ENCODE measurements at places on chromosomes 3 and 15. TPM values are rescaled to one million over a fixed set of nuclear protein-coding genes. Genes with fewer than 3 reads are reported as not detected.

MAP2K5 gene
- 15.2 TPM for total RNA-seq

IGSF10 gene
- 36.2 TPM for total RNA-seq

MORC1 gene
- total RNA-seq, result not detected

ZDHHC19 gene
- total RNA-seq, result not detected

FEZF2 gene
- total RNA-seq, result 14.3 TPM

PLA2G4D gene
- not detected for total RNA-seq

POLQ gene
- 5.6 TPM for total RNA-seq

Measured in camera-type eye (tissue), 1 donor.